ENCODE measurements at places on chromosomes 3 and 15.
A peak's percentile ranks its signal among the peaks of the same experiment; 100 is the strongest.

DNA sequence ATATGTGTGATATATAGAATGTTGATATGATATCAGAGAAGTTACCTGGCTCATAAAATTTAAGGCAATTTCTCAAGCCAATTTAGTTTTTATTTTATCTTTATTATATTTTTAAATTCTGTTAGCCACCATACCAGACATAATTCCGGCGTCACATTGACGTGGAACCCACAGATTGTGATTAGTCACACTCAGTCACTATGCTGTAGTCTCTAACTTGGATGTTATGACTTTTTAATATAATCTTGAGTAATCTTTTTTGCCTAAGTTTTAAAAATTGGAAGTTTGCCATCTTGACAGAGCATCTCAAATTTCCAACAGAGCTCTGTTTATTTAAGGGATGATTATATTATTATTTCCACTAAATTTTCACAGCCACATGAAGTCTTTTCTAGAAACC lies 9.7 kb upstream of the DCLK3 start:
- DNase-seq = no peak

DNA sequence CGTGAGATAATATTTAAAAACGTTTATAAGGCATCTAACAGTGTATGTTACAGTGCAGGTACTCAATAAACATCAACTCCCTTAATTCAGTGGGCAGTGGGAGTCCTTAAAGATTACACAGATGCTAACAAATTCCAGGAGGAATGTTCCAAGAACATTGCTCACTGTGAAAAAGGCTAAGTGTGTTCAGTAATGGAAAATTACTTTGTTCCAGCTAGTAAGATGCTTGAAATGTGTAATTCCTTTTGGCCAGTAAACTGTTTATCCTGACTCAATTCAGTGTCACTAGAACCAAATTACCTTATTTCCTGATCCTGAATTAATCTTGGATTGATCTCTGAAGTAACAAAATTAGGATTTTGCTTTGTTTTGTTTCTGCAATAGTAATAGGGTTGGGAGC lies 54.2 kb upstream of the SEMA6D start:
- no peak for DNase-seq

- DNase-seq = no peak
Observed at GRCh38 chr15:63407612-63408011, 26.0 kb upstream of the CA12 start.

- DNase-seq = peak; percentile 10
Observed at GRCh38 chr3:38723569-38724391, 74.3 kb upstream of the SCN5A start.

DNA sequence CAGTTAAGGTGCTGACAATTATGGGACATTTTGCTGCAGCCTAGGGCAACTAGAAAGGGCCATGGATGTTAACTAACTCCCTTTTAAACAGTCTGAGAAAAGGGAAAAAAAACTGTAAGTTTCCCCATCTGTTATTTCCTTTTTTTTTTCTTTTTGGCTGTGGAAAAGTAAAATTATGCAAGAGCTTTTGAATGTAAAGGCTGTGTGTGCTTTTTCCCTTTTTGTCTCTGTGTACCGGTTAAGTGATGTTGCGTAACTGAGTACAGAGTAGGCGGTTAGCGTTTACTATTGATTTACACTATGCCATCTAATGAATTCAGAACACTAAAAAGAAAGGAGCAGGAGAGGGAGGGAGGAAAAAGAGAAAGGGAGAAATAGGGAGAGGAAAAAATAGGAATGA lies 403.6 kb downstream of the TIGIT start:
- no peak for DNase-seq

Measured in EL (cell line).